Hepatocyte (in vitro differentiated cells): ENCODE measurements at places on chromosomes 7 and 10. TPM values are rescaled to one million over a fixed set of nuclear protein-coding genes. Genes with fewer than 3 reads are reported as not detected.

DNA sequence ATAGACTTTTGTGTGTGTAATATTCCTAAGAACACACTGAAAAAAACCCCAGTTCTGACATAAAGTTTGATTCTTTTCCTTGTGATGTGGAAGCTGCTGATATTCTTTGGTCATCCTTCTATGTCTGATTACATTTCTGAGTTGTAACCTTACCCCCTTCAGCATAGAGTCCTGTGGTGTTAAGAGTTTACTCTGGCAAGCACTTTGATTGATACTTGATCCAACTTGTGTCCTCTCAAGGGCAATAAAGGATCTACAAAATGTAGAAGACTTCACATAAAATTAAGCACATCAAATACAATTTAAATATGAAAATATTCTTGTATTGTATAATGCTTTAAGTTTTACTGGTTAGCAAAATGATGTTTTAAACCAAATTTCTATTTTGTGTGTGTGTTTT lies 221.7 kb upstream of the DKK1 start:
- no peak for DNase-seq

DNA sequence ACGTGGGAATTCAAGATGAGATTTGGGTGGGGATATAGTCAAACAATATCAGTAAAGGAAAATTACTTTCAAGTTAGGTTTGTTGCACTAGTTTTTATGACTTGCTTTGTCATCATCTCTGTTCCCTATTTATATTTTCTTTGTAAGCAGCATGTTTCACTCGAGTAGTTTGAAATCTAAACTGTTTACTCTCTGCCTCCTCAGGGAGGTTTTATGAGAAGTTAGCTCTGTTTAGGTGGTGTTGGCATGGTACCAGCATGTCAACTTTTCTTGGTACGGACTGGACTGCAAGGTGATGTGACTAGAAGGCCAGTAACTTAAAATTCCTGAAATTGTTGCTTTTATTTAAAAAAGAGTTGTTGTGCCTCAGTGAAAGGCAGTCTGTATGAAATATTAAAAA lies 59.2 kb upstream of the MTPN start:
- DNase-seq = no peak

DNA sequence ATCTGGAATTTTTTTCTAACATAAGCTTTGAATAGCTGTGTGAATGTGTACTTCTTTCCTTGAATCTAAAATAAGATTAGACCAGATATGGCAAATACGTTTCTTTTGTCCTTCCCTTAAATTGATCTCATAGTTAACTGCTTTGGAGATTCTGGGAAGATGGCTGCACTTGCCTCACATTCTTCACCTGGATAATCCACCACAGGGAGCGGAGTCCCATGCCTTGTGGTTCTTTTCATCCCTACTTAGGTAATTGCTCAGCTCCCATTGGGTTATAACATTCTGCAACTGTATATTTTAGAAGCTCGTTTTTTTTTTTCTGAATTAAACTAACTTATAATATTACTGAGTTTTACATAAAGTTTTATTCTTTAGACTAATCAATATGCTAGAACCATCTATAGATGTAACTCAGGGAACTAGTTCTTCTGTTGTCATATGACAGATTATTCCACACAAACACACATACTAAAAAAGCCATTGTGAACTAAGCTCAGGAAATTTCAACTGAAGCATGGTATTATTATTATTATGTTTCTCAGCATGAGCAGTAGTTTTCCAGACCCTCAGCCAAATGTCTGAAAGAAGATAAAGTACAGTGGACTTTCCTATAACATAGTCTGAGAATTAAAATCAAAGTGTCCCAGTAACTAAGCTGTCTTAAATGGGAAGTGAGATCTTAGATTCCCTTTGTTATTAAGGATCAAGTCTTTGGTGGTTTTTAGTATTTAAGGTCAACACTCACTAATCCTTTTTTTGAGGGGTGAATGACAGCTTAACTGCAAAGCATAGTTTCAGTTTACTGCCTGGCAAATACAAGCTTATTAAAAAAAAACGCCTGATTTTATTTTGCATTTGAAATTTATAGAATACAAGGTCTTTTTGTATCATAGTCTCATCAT lies 182.3 kb downstream of the PPP1R9A start:
- no peak for DNase-seq

The ITGA8 gene
- total RNA-seq = 16.8 and 17.3 TPM in 2 replicates

The NYAP1 gene
- total RNA-seq = 1.6 and 2.4 TPM in 2 replicates

DNA sequence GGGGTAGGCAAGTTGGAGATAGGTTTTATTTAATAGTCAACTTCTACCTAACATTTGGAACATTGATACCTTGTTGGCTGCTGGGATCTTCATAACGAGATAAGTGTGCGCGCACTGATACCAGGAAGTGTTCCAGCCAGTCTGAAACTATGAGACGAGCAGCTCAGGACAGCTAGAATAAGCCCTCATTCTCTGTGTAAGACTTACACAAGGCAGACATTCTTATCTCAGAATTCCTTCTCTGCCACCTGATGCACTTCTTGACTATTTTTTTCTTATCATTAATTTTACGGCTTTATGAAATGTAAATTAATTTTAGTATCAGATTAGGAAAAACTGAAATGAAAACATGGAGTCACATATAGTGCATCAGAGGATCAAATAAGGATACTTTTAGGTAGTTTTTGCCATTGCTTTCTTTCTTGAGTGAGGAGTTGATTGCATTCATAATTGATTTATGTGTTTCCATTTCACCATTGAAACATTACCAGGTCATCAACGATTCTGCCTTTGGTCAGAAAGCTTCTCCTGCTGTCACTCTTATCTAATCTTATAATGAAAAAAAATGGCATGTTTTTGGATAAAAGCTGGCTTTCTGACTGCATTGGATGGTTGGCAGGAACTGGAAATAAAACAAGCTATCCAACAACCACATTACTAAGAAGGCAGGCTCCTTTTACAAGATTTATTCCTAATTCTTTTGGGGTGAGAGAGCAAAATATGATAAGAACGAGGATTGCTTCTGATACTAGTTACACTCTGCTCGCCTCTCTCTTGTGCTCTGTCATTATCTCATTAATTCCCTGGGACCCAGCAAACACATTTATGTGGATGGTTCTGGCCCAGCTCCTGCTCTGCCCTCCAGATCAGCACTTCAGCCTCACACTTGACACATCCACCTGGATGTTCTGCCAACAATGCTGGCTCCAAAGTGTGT lies 40.4 kb upstream of the ABCB5 start:
- no peak for DNase-seq

- DNase-seq = no peak
These were observed 1655.8 kb downstream of the REEP3 start for GRCh38 chr10:65176994-65177393.

DNA sequence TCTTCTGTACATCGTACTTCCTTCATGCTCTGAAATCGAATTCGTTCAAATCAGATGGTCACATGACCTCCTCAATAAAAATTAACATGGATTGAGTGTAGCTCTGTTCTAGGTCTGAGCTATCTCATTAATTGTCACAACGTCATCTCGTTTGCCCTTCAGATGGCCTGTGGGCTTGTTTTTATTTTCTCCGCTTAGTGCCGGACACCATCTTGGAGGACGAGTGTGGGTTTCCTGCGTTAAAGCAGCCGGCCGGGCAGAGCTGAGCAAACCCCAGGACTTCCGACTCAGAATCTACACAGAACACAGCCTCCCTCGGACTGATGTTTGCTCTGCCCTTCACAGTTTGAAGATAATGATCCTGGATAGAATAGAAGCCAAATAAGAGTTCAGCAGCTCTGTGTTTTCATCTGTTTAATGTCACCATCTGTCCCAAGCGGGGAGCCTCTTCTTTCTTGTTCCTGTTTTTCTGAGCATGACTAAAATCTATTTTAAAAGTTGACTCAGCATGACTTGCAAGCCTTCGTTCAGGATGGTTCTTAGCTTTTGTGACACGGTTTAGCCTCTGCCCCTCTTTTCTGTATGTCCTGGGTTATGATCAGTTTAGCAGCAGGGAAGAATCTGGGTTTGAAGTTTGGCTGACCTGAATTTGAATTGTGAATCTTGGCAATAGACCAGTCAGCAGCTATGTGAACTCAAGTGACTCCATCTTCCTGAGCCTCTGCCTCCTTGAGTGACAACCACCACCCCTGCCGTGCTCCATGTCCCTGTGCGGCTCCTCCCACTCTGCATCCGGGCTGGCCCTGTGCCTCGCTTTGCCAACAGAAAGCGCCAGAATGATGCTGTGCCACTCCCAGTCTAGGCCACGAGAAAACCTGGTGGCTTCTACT lies 30.6 kb upstream of the GALNTL5 start:
- DNase-seq = no peak

GRCh38 chr10:123906884-123907652 lies 15.5 kb upstream of the CPXM2 start:
- no peak for DNase-seq

DNA sequence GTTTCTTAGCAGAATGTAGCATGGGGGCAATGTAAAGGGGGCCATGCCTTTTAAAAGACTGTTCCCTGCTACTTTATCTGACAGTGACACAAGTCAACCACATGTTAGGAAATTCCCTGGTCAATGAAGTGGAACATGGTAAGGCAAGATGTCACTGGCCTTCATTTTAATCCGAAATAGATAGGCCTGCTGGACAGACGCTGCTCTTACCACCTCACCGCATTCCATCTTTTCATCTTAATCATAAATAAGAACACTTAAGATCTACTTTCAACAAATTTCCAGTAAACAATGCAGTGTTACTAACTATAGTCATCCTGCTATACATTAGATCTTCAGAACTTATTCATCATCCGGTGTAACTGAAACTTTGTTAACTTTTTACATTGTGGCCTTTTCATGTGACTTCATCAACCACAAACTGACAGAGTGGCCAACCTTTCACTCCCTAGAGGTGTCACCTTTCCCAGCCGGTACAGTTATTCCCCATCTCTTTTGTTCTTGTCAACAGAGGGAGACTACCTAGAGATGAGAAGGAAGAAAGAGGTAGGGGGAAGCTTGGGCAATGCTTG lies 15.6 kb downstream of the ASB4 start:
- DNase-seq = no peak

The MSRB2 gene
- 23.6 and 26.4 TPM in 2 replicates for total RNA-seq
